ENCODE measurements at places on chromosomes 2 and 18.

DNA sequence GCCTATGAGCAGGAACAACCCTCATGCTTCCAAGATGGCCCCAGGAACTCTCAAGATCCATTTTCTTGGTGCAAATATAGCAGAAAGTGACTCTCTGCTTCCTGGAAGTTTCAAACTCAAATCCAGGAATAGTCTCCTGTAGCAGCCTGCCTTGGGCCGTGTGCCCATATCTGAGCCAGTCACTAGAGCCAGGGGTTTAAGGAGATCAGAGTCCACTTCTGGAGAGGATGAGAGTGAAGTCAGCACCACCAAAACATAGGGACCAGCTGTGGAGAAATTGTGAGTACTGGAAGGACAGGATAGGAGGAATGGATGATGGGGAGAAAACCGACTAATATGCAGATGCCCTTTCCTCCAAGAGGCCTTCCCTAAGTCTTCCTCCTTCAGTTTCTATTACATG lies 33.2 kb downstream of the PSD4 start:
- DNase-seq, result no peak

GRCh38 chr2:105865222-105865913 lies 120.7 kb downstream of the NCK2 start:
- no peak for DNase-seq

DNA sequence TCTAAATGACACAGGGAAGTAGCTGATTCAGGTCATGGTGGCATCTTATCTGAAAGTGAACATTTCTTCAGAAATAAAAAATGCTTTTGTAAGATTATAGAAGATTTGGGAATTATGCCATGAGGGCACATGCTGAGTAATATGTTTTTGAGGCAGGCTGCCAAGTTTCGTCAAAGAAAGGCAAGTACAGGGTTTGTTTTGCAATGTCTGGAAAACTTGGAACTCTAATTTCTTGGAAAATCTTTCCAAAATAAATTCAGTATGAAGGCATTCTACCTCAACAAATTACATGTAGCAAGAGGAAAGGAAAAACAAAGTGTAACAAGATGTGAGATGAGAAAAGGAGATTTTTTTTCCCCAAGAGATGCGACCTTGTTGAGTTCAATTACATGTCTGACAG lies 167.7 kb downstream of the PLCL1 start:
- DNase-seq, result no peak

GRCh38 chr2:25176541-25177181 lies 8.3 kb upstream of the POMC start:
- DNase-seq, result no peak

GRCh38 chr2:83006961-83007360 lies 1452.1 kb downstream of the SUCLG1 start:
- DNase-seq, result no peak
